ENCODE measurements at places on chromosomes 13 and 19. TPM values are rescaled to one million over a fixed set of nuclear protein-coding genes. Genes with fewer than 3 reads are reported as not detected.

The INSR gene
- 111 TPM for total RNA-seq

The CRTC1 gene
- total RNA-seq: 4.5 TPM

The ZNF560 gene
- not detected for total RNA-seq

The NKPD1 gene
- 0.06 TPM for total RNA-seq

The EDNRB gene
- total RNA-seq: 17.4 TPM

The ZNF567 gene
- 2.6 TPM for total RNA-seq

The BIVM gene
- total RNA-seq: 16.3 TPM

The SIGLEC5 gene
- total RNA-seq: not detected

The URAD gene
- total RNA-seq: not detected

The CEBPA gene
- total RNA-seq: 53.9 TPM

The ERICH4 gene
- total RNA-seq: not detected

The PRODH2 gene
- total RNA-seq: 281 TPM

The PRR20C gene
- not detected for total RNA-seq

The S1PR4 gene
- total RNA-seq: 1.1 TPM

The KDELR1 gene
- total RNA-seq: 80.4 TPM

The TJP3 gene
- 27.0 TPM for total RNA-seq

The ETV2 gene
- total RNA-seq: 0.38 TPM

The ZNF45 gene
- total RNA-seq: 4.6 TPM

The CACNG6 gene
- total RNA-seq: not detected

The CEACAM19 gene
- total RNA-seq: 3.3 TPM

The SHISA2 gene
- 0.07 TPM for total RNA-seq

The TMEM205 gene
- 164 TPM for total RNA-seq

The KASH5 gene
- not detected for total RNA-seq

The IGFL4 gene
- total RNA-seq: not detected

The APC2 gene
- not detected for total RNA-seq

The ELOF1 gene
- 21.9 TPM for total RNA-seq

The ZNF667 gene
- 2.0 TPM for total RNA-seq

The IQCN gene
- total RNA-seq: 5.3 TPM

The PPP1R37 gene
- total RNA-seq: 10.1 TPM

The ZNF835 gene
- 0.62 TPM for total RNA-seq

The UBL5 gene
- total RNA-seq: 167 TPM

The CCDC194 gene
- total RNA-seq: 0.43 TPM

The C1QTNF9 gene
- total RNA-seq: 0.11 TPM

The RUBCNL gene
- total RNA-seq: 0.81 TPM

The NCAN gene
- 0.07 TPM for total RNA-seq

The HIF3A gene
- total RNA-seq: 3.5 TPM

The OR2Z1 gene
- not detected for total RNA-seq

The ELSPBP1 gene
- not detected for total RNA-seq

The TBC1D17 gene
- total RNA-seq: 31.2 TPM

The DEDD2 gene
- 15.0 TPM for total RNA-seq

The FGF21 gene
- 54.3 TPM for total RNA-seq

Measured in right lobe of liver (tissue), 6 donors.